ENCODE measurements at places on chromosomes 7 and 10. TPM values are rescaled to one million over a fixed set of nuclear protein-coding genes. Genes with fewer than 3 reads are reported as not detected.

Gene INA
- total RNA-seq = not detected

Gene NEURL1
- total RNA-seq = 0.17 TPM

Gene ATG9B
- not detected for total RNA-seq

Gene C7orf25
- total RNA-seq = 1.4 TPM

Gene PRKG1
- 5.1 TPM for total RNA-seq

Gene NKX6-2
- not detected for total RNA-seq

Gene CRHR2
- total RNA-seq = not detected

Gene MALRD1
- 0.59 TPM for total RNA-seq

GRCh38 chr7:154372011-154372601 lies 319.9 kb downstream of the DPP6 start:
- H3K27ac ChIP-seq = no peak overlapping the region
- peaks cover 3% of the 10 kb centered on the region for H3K4me1 ChIP-seq
- H3K36me3 ChIP-seq = no peaks in the 10 kb centered on the region
- H3K4me3 ChIP-seq = no peak overlapping the region
- no peaks in the 10 kb centered on the region for H3K27me3 ChIP-seq

GRCh38 chr10:61890881-61891409 lies 10.6 kb upstream of the ARID5B start:
- H3K27me3 ChIP-seq = no peaks in the 10 kb centered on the region
- no peaks in the 10 kb centered on the region for H3K36me3 ChIP-seq
- H3K4me1 ChIP-seq = no peaks in the 10 kb centered on the region
- no peak overlapping the region for H3K27ac ChIP-seq
- H3K4me3 ChIP-seq = no peak overlapping the region

- no peaks in the 10 kb centered on the region for H3K27me3 ChIP-seq
- no peak overlapping the region for H3K4me3 ChIP-seq
- peaks cover 16% of the 10 kb centered on the region for H3K4me1 ChIP-seq
- H3K36me3 ChIP-seq = no peaks in the 10 kb centered on the region
- no peak overlapping the region for H3K27ac ChIP-seq
Measured at GRCh38 chr7:138074121-138074520, 2.1 kb upstream of the AKR1D1 start.

DNA sequence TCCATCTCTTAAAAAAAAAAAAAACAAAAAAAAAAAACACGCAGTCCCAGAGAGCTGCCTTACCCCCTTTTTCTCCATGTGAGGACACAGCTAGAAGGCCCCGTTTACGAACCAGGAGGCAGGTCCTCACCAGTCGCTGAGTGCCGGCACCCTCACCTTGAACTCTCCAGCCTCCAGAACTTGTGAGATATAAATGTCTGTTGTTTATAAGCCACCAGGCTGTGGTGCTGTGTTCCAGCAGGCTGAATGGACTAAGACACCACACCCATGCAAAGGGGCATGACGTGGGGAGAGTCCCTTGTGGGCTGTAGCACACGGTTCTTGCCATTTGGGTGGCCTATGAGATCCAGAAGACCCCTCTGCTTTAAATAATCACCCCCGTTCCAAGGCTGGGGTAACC lies 17.2 kb downstream of the ECHDC3 start:
- H3K4me1 ChIP-seq = peaks cover 4% of the 10 kb centered on the region
- H3K36me3 ChIP-seq = peaks cover 4% of the 10 kb centered on the region
- no peak overlapping the region for H3K4me3 ChIP-seq
- DNase-seq = no peak

- H3K4me3 ChIP-seq = no peak overlapping the region
- no peak for DNase-seq
- no peaks in the 10 kb centered on the region for H3K4me1 ChIP-seq
- H3K27ac ChIP-seq = no peak overlapping the region
- no peaks in the 10 kb centered on the region for H3K36me3 ChIP-seq
Measured at GRCh38 chr10:115941361-115941771, 331.6 kb downstream of the GFRA1 start.

- H3K36me3 ChIP-seq = peaks cover 3% of the 10 kb centered on the region
- DNase-seq = no peak
- no peak overlapping the region for H3K27ac ChIP-seq
Measured at GRCh38 chr10:32023264-32023663, 33.0 kb downstream of the KIF5B start.

GRCh38 chr7:2106924-2107323 lies 125.8 kb downstream of the MAD1L1 start:
- no peaks in the 10 kb centered on the region for H3K36me3 ChIP-seq
- no peaks in the 10 kb centered on the region for H3K27me3 ChIP-seq
- DNase-seq = no peak
- peaks cover 2% of the 10 kb centered on the region for H3K4me1 ChIP-seq
- no peak overlapping the region for H3K27ac ChIP-seq

- no peak overlapping the region for H3K27ac ChIP-seq
- H3K4me3 ChIP-seq = no peak overlapping the region
- H3K27me3 ChIP-seq = peaks cover 3% of the 10 kb centered on the region
- DNase-seq = no peak
- no peaks in the 10 kb centered on the region for H3K4me1 ChIP-seq
Measured at GRCh38 chr7:25060487-25061055, 64.5 kb downstream of the CYCS start.

DNA sequence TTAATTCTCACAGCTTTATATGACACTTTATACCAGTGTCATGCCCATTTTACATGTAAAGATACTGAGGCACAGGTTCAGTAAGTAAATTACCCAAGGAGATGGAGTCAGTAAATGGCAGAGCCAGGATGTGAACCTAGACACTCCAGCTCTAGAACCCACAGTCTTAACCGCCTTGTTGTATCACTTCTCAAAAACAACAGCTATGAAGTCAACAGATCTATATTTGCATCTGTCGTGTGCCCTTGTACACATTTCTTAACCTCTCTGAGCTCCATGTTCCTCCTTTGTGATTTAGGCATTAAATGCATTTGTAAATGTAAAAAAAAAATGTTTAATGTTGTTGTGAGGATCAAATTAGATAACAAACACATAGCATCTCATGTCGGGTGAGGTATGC lies 716.2 kb downstream of the SUGCT start:
- H3K27ac ChIP-seq = no peak overlapping the region
- no peaks in the 10 kb centered on the region for H3K36me3 ChIP-seq

GRCh38 chr10:116589926-116590325 lies 833 bp upstream of the PNLIPRP1 start:
- no peaks in the 10 kb centered on the region for H3K36me3 ChIP-seq
- peaks cover 6% of the 10 kb centered on the region for H3K4me1 ChIP-seq
- no peak for DNase-seq
- no peaks in the 10 kb centered on the region for H3K27me3 ChIP-seq
- no peak overlapping the region for H3K4me3 ChIP-seq
